Epithelial cell of proximal tubule (primary cell): ENCODE measurements at places on chromosomes 2 and 18. TPM values are rescaled to one million over a fixed set of nuclear protein-coding genes. Genes with fewer than 3 reads are reported as not detected.

RBFA gene
- 41.5 and 65.2 TPM in 2 replicates for total RNA-seq

COL5A2 gene
- total RNA-seq: 32.7 and 82.1 TPM in 2 replicates

ADAM23 gene
- total RNA-seq: 0.92 and 1.7 TPM in 2 replicates

EFEMP1 gene
- total RNA-seq: 30.0 and 42.8 TPM in 2 replicates

RIT2 gene
- not detected in 2 replicates for total RNA-seq

HOXD13 gene
- not detected in 2 replicates for total RNA-seq

KLHL30 gene
- 0.72 and 1.7 TPM in 2 replicates for total RNA-seq

SLC5A7 gene
- not detected in 2 replicates for total RNA-seq

ASB18 gene
- not detected in 2 replicates for total RNA-seq

RNF152 gene
- total RNA-seq: 0.58 and 0.80 TPM in 2 replicates

SERPINB7 gene
- total RNA-seq: 7.5 and 44.5 TPM in 2 replicates

FOXD4L1 gene
- total RNA-seq: not detected in 2 replicates

HOXD10 gene
- 14.3 and 18.8 TPM in 2 replicates for total RNA-seq

DYNAP gene
- not detected in 2 replicates for total RNA-seq

ARMC9 gene
- total RNA-seq: 12.6 and 21.3 TPM in 2 replicates

MYO5B gene
- total RNA-seq: 34.1 and 48.4 TPM in 2 replicates

TMEM247 gene
- total RNA-seq: not detected in 2 replicates

CCDC148 gene
- total RNA-seq: 0.86 and 1.2 TPM in 2 replicates

EVA1A gene
- total RNA-seq: 53.7 and 67.0 TPM in 2 replicates
